ENCODE measurements at places on chromosomes 6 and 20. TPM values are rescaled to one million over a fixed set of nuclear protein-coding genes. Genes with fewer than 3 reads are reported as not detected.

DNA sequence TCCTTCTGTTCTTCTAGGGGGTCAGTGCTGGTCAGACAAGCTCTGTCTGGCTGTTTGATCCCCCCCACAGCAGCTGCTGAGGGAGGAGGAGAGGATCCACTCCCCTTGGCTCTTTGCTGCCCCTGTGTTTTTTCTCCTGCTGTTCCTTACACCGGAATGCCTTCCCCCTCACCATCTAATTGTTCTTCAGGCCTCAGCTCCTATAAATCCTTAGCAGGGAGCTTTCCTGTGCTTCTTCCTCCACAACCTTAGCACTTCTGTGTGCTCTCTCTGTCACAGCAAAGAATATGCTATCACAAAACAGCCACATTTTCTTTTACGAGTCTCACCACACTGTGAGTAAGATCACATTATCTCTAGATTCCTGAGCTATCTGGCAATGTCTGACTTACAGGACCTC, 196.6 kb downstream of the OTOR start:
- no peak for DNase-seq

LHFPL5 gene
- not detected for total RNA-seq

JPH2 gene
- 9.3 TPM for total RNA-seq

SCP2D1 gene
- total RNA-seq: not detected

- DNase-seq: no peak
These were observed 41.0 kb downstream of the METTL24 start for GRCh38 chr6:110317189-110317588.

PAX1 gene
- total RNA-seq: not detected

GJA10 gene
- not detected for total RNA-seq

- no peak for DNase-seq
These were observed 55.7 kb upstream of the FRMD1 start for GRCh38 chr6:168134560-168135201.

GRCh38 chr20:1802385-1803060, 92.7 kb upstream of the SIRPA start:
- no peak for DNase-seq

TTI1 gene
- 10.2 TPM for total RNA-seq

AVP gene
- not detected for total RNA-seq

DNA sequence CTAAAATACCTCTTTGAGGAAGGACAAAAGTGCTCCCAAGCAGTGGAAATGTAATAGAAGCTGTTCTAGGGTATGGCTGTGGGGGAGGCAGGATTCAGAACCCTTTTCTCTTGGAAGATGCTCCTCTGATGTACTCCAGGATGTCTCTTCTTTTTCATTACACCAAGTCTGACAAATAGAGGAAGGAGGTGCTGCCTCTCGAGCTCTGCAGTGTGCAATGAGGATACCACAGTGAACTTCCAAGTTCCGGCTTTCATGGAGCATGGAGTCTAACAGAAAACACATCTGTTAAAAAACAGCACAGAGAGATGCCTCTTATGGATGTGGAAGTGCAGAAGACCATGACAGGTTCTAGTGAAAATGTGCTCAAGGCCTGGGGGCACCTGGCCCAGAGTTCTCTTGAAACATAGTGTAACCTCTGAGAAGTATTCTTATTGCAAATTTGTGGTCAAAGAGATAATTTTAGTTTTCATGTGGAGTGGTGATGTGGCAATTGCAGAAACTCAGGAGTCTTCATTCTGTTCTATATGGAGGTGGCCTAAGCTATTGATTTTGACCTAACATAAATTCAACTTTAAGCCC, 362.0 kb upstream of the CITED2 start:
- no peak for DNase-seq

CNR1 gene
- 30.2 TPM for total RNA-seq

CSTF1 gene
- 17.1 TPM for total RNA-seq

DNA sequence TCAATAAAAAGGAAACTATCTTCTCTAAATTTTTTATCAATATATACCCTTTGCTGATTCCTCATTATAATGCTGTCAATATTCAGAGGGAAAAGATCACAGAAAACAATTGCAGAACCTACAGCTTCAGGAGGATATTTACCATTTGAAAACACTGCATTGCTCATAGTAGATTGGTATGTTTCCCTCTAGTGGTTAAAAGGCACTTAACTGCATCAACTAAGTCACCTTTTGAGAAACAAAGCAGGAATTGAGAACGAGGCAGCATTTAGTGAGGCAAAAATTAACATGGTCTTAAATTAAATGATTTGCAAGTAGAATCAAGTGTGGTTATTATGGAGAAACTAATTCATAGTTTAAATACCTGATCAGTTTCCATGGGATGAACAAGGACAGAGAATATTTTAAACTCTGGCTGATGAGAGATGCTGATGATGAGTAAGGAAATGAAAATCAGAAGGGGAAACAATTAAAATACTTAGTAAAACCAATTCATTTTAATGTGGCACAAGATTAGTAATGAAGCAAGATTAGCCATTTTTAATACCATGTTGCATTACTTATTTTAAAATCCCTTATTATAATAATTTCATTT, 642.1 kb downstream of the EPHA7 start:
- DNase-seq: no peak
